Epithelial cell of prostate (primary cell): ENCODE measurements at places on chromosomes 7 and 10.

GRCh38 chr10:11125004-11125403 lies 107.3 kb downstream of the CELF2 start:
- no peak for DNase-seq

DNA sequence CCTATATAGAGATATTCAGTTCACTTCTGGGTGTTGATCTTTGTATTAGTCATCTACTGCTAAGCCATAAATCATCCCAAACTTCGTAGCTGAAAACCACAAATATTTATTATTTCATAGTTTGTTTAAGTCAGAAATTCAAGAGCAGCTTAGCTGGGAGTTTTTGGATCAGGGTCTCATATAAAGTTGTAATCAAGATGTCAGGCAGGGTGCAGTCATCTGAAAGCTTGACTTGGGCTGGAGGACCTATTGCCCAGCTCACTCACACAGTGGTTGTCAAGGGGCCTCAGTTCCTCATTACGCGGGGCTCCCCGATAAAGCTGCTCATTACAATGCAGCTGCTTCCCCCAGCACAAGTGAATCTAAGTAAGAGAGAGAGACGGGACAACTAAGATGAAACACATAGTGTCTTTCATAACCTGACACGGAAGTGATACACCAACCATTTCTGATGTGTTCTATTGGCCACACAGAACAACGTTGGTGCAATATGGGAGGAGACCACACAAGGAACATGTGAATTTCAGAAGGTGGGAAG lies 15.7 kb downstream of the PPP1R3C start:
- DNase-seq: no peak

GRCh38 chr7:142568435-142569097 lies 180.7 kb upstream of the PRSS1 start:
- no peak for DNase-seq

DNA sequence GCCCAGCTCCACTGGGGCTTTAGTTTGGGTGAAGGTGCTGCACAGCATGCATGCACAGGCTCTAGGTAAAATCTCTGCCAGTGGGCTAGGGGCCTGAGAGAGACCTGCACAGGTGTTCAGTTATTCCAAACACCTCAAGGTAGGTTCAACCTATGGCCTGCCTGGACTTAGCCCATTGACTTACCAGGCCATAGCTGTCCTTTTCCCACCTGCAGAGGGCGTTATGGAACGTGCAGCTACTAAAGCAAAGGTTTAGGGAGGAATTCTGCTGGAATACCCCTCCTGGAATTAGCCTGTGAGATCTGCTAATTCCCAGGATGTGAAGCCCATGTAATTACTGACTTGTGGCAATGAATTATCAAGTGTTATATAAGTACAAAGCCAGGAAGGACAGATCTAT lies 3.6 kb downstream of the VWC2 start:
- no peak for DNase-seq

DNA sequence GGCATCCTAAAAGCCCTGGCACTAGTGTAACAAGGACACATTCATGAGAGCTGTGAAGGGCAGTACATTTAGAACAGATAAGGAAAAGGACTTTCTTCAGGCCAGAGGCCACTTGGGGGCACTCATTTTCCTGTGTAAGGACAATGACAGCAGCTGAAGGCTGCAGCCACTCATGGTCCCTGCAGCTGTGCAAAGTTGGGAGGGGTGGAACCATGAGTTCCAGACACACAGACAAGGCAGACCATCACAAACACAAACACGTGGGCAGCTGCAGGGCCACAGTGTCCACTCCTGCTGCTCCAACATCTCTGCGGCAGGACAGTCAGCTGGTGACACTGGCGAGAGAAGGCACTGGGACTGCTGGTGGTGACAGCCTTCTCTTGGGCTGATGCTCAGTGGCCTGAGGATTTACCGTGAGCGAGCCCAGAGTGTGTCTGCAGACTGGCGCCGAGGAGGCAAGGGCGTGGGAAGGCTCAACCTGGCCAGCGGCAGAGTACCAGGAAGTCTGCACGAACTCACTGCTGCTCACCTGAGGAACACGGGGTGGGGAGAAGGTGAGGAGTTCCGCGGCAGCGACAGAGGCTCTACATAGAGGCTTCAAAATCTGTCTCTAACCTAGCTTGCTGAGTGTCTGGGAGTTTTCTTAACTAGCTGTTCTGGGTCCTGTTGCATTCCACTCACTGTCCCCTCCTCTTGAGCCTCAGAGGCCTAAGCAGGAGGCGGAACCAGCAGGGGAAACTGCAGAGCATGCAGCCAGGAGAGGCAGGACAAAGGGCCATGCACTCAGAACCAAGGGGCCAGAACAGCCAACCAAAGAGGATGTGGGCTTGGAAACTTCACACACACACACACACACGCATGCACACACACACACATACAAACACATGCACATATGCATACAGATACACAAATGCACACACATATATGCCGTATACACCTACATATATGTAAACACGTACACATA lies 76.5 kb upstream of the DDC start:
- no peak for DNase-seq

DNA sequence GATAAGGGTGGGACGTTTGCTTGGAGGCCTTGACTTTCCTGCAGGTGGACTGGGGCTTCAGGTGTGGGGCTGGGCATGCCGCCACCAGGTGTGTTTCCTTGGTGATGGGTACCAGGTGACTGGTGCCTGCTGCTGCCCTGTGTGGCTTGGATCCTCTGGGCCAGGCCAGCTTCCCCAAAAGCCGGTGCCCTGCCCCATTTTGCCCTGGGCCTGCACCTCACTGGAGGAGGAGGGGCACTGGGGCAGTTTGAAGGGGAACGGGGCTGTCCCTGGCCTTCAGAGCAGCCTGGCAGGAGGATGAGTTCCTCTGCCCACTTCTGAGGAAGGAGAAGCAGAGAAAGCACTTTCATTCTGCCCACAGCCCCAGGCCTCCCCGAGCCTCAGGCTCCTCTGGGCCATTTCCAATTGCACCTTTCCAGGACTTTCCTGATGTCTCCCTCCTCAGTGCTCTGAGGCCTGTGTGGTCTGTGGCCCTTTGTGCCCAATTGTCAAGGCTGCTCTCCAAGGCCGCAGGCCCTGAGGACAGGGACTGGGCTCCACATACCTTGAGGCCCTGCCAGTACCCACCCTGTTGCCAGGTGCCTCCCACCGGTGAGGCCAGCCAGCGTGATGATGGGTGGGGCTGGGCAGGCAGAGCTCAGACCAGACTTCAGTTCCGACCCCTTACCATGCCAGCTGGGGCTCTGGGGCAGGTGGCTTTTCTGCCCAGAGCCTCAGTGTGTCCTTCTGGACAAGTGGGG lies 25.3 kb upstream of the SMARCD3 start:
- no peak for DNase-seq

DNA sequence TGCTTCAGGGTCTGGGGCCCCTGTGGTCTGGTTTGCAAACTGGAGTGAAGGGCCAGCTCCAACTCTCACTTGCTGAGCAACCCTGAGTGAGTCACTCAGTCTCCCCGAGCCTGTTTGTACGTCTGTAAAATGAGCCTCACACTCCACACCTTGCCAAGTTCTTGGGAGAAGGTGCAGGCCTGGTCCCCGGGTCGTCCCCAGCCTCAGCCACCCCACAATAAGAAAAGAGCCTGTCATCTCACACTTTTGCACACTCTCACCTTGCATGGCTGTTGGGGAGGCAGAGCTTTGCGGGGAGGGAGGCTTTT lies 5.2 kb downstream of the GRIFIN start:
- DNase-seq: peak; percentile 40

DNA sequence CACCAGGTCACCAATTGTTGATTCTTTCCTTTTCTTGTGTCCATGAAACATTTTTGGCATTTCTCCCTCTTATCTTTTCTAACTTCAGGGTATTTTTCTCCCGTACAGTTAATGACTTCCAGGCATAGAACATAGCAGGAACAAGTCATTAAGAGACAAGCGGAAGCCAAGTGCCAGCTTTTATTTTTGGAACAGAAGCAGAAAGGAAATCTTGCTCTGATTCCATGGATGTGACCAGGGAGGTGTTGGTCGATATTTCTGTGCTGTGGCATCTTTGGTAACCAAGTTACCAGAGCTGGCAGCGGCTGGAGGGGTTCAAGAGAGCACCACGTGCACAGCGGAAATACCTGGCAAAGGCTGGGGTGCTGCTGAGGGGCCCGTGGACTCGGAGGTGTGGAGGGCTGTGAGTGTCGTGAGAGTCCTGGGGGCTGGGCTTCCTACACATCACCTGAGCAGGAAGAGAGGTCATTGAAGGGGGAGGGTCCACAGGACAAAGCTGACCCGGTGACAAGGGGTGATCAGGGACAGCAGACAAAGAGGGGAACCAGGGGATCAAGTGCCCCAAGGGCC lies 1.8 kb downstream of the LLCFC1 start:
- DNase-seq: no peak
